ENCODE measurements at places on chromosomes 5 and 9. TPM values are rescaled to one million over a fixed set of nuclear protein-coding genes. Genes with fewer than 3 reads are reported as not detected.

DNA sequence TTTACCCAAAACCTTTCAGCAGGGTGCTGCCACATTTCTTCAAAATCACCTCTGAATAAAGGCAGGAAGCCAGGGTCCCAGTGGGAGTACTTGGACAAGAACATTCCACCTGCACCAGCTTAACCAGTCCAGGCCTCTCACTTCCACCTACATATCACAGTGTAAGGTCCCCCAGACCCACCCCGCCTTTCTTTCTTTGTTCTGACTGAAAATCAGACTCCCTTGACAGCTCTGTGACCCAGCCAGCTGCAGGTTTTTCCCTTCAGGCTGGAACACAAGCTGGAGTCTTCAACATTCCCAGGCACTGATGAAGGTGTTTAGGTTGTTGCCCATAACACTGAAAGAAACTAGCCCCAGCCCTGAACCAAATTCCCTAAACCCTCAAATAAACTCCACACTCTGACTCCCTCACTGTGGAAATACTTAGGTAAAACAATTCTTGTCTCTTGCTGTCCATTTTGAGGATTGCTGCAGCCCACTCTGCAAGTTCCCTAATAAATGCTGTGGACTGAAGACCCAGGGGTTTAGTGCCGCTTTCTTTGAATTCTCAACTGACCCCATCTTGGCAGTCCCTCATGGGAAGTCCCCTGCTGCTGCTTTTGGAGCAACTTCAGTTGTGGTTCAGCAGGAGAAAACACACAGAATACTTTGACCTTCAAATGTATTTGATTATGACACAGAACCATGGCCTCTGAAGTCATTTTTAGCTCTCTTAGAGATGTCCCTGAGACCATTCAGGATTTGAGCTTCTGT, 24.8 kb downstream of the P4HA2 start:
- no peak for DNase-seq

Gene CCL21
- 0.74 TPM for total RNA-seq

Gene RNF183
- 0.12 TPM for total RNA-seq

Gene DIRAS2
- not detected for total RNA-seq

All from HCT116 (cell line).